Ovary (tissue), 10 donors: ENCODE measurements at places on chromosomes 3 and 15.

DNA sequence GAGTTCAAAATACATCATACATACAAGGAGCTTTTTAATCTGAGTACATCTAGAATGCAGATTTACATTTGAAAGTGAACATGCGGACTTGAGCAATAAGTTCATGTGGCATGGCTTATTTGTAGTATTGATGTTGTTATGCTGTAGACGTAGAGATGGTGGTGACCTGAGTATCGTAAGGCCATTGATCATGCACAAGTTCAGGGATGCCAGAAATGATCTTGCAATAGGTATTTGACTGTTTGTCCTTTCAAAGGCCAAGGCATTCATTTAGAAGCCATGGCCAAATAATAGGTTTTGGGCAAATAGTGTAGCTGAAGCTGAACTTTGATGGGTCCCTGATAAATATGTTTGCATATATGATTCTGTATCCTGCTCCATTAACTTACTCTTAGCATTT lies 35.0 kb downstream of the ARNT2 start:
- DNase-seq: no peak

- no peak for DNase-seq
Observed at GRCh38 chr15:67812241-67812644, 13.1 kb upstream of the SKOR1 start.

DNA sequence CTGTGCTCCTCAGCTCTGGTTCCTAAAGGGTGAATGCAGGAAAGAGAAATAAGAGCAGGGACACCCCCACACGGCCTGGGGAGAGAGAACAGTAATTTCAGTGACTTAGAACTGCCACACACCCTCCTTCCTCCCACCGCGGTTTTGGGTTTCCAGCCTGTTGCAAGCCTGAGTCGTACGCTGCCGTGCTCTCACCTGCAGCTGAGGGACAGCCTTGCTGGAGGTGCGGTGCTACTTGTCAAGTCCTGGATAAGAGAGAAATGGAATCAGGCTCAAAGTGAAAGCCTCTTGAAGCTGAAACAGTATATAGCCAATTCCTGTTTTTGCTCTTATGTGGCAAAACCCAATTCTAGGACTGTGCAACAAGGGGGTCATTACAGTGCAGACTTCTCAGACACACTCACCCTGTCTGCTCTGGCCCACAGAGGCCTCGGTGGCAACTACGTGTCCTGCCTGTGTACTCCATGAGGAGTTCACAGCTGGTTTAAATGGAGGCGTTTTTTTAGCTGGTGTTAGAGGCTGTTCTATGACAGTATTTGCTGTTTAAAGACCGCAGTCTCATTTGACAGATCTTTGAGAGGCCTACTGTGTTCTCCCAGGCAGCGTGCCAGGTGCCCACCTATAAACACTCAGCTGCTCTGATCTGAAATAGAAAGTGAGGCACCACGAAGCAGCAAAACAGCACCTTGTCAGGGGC lies 42.9 kb downstream of the TBC1D2B start:
- no peak for DNase-seq

DNA sequence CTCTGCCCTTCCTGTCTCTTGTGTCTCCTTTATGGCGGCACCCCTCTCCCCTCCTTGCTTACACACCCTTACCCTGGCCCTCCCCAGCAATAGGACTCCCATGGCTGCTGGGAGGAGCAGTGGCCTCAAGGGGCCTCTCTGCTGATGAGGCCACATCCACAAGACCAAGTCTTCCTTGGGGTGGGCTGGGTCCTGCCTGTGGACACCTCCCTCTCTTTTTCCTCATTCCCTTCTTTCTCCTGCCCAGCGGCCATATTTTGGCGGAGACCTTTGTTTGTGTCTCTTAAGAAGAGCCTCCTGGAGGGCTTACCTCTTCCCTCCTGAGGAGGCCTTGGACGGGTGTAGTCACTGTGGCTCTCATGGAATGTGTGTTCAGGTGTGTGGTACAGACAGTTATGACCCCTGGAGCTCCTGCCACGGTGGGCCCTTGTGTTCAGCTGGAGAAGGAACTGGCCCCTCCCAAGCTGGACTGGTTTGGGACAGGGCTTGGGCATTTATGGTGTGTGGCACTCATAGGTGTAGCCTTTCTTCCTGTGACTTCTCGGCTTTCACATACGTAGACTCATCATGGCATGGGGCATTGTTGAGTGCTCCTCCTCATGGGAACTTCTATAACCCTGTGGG lies 56.6 kb upstream of the APEH start:
- no peak for DNase-seq

DNA sequence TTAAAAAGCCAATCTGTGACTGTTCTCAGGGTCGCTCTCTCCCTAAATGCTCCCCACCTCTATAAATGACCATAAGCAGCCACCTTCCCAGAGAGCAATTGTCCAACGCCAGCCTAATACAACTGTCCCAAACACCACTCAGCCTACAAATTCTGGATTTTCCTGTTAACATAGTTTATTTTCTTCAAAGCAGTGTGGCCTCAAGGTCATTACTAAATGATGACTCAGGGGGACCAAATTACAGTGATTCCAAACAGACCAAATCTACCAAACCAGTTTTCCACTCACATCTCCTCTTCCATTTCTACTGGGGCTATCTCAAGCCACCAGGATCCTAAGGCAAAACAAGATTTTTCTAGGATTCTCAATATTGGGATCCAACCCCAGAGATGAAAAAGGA lies 22.5 kb downstream of the HEXA start:
- no peak for DNase-seq

DNA sequence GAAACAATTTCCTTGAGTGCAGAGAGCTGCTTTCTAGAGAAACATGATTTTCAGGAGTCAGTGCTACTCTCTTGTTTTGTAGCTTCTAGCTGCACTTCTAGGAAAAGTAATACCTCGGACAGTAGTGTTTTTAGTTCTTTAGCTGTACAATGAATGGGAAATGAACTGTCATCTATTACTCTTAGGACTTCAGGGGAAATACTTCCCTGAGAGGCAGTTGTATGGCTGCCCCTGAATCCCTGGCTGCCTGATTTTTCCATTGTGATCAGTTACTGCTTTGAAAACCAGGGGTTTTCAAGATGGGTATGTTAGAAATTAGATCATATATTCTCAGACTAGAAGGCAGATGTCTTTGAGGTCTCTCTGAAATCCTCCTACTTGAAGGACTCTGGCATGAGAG lies 200.3 kb upstream of the SEMA6D start:
- no peak for DNase-seq

DNA sequence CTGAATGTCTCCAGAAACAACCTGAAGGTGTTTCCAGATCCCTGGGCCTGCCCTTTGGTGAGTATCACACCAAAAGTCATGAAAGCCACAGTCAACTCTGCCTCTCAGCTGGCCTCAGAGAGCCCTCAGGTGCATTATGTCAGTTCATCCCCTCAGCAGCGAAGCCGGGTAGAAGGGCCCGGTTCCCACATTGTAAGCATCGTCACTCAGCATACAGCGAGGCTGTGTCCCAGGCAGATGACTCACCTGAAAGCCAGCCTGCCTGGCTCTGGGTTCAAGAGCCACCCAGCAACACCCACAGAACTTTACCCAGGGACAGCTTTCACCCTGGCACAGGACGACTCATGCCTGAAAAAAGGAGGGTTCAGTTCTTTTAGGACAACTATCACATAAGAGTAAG lies 91.6 kb downstream of the LRRK1 start:
- DNase-seq: no peak
